Esophagus muscularis mucosa (tissue), 4 donors: ENCODE measurements at places on chromosomes 16 and 17. TPM values are rescaled to one million over a fixed set of nuclear protein-coding genes. Genes with fewer than 3 reads are reported as not detected.
A peak's percentile ranks its signal among the peaks of the same experiment; 100 is the strongest.

OTOP3 gene
- total RNA-seq: not detected

GRCh38 chr16:50067290-50067853 lies 1.6 kb downstream of the HEATR3 start:
- peak overlapping the region; percentile 53 for H3K27ac ChIP-seq
- peaks cover 39% of the 10 kb centered on the region for H3K4me1 ChIP-seq
- peak overlapping the region; percentile 97 for H3K4me3 ChIP-seq
- H3K27me3 ChIP-seq: no peaks in the 10 kb centered on the region

CDR2L gene
- total RNA-seq: 31.1 TPM

GRCh38 chr16:77298418-77299360 lies 99.5 kb downstream of the SYCE1L start:
- no peak for DNase-seq
- H3K27ac ChIP-seq: no peak overlapping the region
- no peaks in the 10 kb centered on the region for H3K36me3 ChIP-seq
- H3K27me3 ChIP-seq: no peaks in the 10 kb centered on the region
- H3K4me1 ChIP-seq: no peaks in the 10 kb centered on the region

ADAD2 gene
- 0.42 TPM for total RNA-seq

GRCh38 chr17:76995387-76996105 lies 127.3 kb downstream of the MGAT5B start:
- H3K27me3 ChIP-seq: no peaks in the 10 kb centered on the region
- no peak overlapping the region for H3K27ac ChIP-seq
- no peaks in the 10 kb centered on the region for H3K36me3 ChIP-seq
- peaks cover 5% of the 10 kb centered on the region for H3K4me1 ChIP-seq
- H3K4me3 ChIP-seq: no peak overlapping the region

GRCh38 chr17:83075270-83075880 lies 4.0 kb upstream of the METRNL start:
- no peak overlapping the region for H3K27ac ChIP-seq
- H3K4me3 ChIP-seq: no peak overlapping the region
- H3K4me1 ChIP-seq: peaks cover 13% of the 10 kb centered on the region
- H3K36me3 ChIP-seq: no peaks in the 10 kb centered on the region
- no peak for DNase-seq

ARL6IP1 gene
- 146 TPM for total RNA-seq

CCL3 gene
- 1.3 TPM for total RNA-seq

CIBAR2 gene
- not detected for total RNA-seq

GRCh38 chr17:78694805-78695531 lies 87.1 kb downstream of the CYTH1 start:
- H3K36me3 ChIP-seq: peaks cover 92% of the 10 kb centered on the region
- no peaks in the 10 kb centered on the region for H3K4me1 ChIP-seq
- no peak overlapping the region for H3K27ac ChIP-seq
- no peak overlapping the region for H3K4me3 ChIP-seq
- DNase-seq: no peak
- no peaks in the 10 kb centered on the region for H3K27me3 ChIP-seq

CCR7 gene
- not detected for total RNA-seq

GRCh38 chr17:4144422-4144747 lies 1.4 kb downstream of the CYB5D2 start:
- H3K27me3 ChIP-seq: no peaks in the 10 kb centered on the region
- H3K4me3 ChIP-seq: peak overlapping the region; percentile 99
- DNase-seq: no peak
- H3K4me1 ChIP-seq: peaks cover 40% of the 10 kb centered on the region
- H3K27ac ChIP-seq: peak overlapping the region; percentile 96
